Jurkat, Clone E6-1 (cell line): ENCODE measurements at places on chromosomes 4 and X.

- DNase-seq: no peak
Measured at GRCh38 chrX:11427453-11428071, 134.3 kb downstream of the AMELX start.

DNA sequence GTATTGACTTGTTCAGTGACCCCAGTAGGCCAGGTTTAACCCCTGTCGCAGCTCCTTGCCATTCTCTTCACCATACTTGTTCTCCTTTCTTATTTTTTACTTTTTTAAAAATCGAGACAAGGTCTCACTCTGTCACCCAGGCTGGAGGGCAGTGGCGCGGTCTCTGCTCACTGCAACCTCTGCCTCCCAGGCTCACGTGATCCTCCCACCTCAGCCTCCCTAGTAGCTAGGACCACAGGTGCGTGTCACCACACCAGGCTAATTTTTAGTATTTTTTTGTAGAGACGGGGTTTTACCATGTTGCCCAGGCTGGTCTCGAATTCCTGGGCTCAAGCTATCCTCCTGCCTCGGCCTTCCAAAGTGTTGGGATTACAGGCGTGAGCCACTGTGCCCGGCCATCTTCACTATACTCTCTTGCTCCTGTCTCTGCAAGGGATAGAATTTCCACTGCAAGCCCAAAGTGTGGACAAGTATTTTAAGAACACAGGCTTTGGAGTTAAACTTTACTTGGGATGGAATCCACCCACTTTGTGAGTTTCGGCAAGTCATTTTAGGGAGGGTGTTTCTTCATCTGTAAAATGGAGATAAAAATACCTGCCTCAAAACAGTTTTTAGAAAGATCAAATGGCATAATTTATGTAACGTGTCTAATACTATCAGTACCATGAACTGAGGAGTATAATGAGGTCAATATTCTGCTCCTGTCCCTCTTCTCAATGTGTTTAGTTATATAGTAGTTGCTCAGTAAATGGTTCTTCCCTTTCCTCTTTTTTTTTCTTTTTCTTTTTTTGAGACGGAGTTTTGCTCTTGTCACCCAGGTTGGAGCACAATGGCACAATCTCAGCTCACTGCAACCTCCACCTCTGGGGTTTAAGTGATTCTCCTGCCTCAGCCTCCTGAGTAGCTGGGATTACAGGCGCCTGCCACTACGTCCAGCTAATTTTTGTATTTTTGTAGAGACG, 973 bp downstream of the YIPF6 start:
- no peak for DNase-seq

DNA sequence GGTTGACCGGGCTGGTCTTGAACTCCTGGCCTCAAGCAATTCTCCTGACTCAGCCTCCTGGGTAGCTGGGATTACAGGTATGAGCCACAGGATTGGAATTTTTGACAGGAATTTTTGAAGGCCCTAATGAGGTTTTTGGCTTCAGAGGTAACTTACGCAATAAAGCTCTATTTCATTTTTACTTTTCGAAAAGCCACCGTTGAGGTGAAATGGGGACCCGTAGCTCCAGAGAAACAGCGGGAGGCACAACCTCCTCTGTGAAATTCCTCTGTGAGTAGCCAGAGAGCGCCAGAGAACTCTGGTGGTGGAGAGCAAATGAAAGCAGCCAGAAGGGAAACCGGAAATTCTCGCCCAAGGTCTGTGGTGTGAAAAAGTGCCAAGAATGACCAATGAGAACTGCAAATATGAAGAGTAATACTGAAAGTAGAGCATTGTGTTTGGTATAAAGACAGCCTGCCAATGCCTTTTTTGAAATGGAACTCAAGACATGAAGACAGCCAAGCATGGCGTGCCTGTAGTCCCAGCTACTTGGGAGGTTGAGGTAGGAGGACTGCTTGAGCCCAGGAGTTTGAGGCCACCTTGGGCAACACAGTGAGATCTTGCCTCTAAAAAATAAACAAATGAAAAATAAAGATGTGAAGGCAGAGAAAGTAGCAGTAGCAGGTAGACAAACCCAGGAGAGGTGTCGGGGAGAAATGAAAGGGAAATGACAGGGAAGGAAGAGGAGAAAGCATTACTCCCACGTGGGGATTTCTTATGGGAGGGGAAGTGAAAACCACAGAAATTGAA, 33.0 kb upstream of the TMEM131L start:
- DNase-seq: peak; percentile 65

DNA sequence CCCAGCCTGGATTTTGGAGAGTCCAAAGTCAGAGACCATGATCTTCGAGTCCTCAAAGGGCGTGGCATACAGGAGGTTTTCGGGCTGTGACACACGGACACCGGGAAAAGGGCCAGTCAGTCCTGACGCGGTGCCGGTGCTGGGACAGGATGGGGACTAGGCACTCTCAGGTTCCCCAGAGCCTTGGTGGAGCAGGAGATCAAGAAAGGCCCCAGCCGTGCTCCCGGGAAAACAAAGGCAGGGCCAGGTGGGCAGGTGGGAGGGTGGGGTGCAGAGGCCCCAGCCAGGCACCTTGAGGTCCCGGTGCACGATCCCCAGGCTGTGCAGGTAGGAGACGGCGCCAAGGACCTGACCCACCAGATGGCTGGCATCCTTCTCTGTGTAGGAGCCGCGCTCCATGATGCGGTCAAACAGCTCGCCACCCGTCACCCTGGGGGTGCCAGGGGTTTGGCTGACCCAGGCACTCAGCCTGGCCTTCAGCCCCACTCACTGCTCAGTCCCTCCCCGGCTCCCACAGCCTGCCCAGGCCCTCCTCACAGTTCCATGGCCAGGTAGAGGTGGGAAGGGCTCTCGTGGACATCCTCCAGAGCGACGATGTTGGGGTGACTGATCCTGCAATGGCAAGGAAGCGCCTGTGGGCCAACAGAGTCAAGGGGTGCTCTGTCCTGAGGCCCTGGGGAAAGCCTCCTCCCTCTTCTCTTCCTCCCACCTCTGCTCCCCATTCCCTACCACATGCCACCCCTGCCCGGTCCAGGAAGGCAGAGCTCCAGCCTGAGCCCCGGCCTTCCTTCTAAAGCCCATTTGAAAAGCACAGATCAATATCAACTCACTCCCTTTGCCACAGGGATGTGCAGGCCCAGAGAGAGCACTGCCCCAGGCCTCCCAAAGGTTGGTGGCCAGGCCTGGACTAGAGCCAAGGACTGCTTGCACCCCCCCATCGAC, 1.8 kb downstream of the PNCK start:
- DNase-seq: no peak

DNA sequence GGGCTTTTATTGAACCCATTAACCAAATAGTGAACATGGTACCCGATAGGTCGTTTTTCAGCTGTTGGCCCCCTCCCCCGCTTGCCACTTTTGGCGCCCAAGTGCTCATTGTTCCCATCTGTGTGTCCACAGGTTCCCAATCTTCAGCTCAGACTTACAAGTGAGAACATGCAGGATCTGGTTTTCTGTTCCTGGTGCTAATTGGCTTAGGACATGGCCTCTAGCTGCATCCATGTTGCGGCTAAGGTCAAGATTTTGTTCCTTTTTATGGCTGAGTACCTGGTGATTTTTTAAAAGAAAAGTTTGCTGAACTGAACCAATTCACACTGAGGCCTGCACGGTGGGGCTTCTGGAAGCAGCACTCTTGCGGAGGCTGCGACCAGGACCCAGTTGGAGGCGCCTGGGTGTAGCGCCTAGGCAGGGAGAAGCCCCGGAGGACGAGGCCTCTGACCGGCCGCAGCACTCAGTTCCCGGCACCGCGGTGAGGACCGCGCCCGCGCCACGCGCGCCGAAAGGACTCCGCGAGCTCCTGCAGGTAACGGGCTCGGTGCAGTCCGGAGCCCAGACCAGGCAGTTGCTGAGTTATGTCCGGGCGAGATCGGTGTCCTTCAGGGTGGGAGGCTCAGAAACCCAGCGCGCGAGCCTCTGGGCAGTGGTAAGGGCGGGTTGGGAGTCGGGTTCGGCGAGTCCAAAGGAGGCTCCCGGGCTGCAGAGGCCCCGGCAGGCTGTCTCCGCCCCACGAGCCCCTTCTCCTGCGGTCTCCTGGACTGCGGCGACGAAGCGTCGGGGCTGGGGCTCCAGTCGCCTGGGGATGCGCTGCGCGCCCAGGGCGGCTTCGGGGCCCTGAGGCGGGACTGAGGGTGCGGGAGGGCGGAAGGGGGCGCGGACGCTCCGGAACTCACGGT, 15.8 kb upstream of the SLC25A4 start:
- DNase-seq: no peak

- DNase-seq: no peak
Measured at GRCh38 chrX:136220951-136221350, 30.2 kb downstream of the MAP7D3 start.

DNA sequence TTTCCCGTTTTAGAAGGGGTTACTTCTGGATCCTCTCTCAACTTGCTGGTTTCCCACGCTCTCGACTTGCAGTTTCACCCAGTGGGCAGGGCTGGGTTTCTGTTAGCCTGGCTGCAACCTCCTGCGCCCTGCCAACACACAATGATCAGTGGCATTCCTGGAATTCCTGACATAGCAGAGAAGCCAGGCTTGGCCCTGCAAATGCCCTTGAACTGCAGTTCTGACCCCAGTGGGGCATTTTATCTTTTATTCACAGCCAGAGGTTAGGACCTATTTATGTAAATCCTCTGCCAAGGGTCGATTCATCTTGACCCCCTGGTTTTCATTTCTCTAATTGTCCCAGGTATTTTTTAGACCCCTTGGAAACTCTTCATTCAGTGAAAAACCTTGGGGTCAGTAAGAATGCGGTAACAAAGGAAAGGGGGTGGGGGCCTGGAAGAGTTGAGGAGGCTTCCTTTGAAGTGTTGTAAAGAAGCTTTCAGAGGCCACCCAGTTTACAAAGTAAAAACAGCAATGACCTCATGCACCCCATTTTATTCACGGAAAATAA, 217.6 kb downstream of the ZNF674 start:
- no peak for DNase-seq

- DNase-seq: no peak
Measured at GRCh38 chr4:133996431-133997121, 205.0 kb downstream of the PABPC4L start.
